ENCODE measurements at places on chromosomes 3 and 15.
A peak's percentile ranks its signal among the peaks of the same experiment; 100 is the strongest.

DNA sequence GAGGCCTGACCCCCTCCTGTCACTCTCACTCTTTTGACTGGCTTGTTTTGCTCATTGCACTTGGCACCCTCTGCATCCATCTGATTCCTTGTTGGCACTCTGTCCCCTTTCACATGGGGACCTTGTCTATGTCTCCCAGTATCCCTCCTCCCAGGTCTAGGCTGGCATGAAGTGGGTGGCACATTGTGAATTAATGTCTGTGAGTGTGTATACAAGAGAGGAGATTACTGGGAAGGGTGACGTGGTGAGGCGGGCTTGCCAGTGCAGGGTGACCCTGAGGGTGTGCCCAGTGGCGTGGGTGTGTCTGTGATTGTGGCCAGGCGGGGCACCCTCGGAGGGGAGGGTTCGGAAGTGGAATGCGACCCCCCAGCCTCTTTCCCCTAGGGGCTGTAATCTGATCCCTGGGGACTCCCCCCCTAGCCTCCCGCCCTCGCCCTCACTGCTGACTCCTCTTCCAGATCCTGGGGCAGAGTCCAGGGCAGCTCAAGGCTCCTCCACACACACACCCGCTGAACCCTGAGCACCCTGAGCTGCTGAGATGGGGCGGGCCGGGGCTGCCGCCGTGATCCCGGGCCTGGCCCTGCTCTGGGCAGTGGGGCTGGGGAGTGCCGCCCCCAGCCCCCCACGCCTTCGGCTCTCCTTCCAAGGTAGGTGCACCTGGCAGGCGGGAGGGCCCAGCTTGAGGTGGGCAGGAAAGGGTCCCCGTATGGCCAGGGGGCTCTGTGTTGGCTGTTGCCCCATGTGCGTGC, at the start of gene SEMA3B:
SEMA3B (plus strand) TSS at position 445 of the 749 bp plus-strand sequence; CDS start at position 539, 94 bp downstream.
- DNase-seq: no peak

DNA sequence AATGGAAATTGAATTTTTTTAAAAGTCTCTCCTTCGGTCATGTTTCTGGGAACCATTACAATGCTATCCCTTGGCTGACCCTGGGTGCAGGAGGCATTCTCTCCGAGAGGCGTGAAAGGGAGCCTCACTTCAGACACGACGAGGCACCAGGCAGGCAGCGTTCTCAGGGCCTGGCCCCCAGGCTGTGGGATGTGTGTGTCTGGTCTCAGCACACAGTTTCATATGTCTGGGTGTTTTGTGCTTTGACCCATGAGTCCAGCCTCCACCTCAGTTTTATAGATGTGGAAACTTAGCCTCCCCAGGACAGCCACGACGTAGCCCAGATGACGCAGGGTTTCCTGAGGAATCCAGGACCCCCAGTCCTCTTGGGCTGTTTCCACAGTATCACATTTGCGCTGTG, 34.0 kb downstream of the FGD5 start:
- DNase-seq: no peak

GRCh38 chr3:23830869-23831484, 25.2 kb downstream of the UBE2E1 start:
- DNase-seq: no peak

DNA sequence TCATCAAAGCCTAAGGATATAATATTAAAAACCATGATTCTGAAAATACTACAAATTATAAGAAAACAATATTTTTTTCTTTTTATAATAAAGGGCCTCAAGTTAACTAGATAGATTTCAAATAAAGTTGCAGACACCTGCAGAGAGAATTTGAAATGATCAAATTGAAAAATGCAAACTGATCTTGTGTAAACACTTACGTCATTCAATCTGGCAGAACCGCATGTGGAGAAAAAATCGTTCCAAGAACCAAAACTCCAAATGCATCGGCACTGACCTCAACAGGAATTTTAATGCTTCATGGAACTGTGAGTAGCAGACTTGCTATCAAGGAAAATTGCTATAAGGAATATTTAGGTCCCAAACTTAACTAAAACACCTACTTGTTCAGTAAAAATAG, 17.2 kb downstream of the CPA3 start:
- no peak for DNase-seq

- DNase-seq: no peak
These were observed 8.9 kb upstream of the RPS27L start for GRCh38 chr15:63166219-63166618.

DNA sequence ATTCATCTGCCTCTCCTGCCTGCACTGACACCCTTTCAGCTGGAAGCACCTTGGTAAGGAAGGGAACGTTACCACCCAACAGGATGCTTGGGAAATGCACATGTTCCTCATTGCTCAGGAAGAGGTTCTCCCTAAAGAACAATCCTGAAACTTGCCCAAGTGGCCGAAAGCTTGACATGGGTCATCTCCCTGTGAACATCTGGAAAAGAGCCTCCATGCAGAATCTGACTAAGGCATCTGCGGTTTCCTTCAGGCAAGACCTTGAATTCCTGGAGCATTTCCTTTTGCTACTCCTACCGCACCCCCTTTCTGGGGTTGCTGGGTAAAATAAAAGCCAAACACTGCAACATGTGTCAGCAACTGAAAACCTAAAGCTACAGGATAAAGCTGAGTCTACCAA, 68.7 kb upstream of the SNRK start:
- DNase-seq: peak; percentile 24

DNA sequence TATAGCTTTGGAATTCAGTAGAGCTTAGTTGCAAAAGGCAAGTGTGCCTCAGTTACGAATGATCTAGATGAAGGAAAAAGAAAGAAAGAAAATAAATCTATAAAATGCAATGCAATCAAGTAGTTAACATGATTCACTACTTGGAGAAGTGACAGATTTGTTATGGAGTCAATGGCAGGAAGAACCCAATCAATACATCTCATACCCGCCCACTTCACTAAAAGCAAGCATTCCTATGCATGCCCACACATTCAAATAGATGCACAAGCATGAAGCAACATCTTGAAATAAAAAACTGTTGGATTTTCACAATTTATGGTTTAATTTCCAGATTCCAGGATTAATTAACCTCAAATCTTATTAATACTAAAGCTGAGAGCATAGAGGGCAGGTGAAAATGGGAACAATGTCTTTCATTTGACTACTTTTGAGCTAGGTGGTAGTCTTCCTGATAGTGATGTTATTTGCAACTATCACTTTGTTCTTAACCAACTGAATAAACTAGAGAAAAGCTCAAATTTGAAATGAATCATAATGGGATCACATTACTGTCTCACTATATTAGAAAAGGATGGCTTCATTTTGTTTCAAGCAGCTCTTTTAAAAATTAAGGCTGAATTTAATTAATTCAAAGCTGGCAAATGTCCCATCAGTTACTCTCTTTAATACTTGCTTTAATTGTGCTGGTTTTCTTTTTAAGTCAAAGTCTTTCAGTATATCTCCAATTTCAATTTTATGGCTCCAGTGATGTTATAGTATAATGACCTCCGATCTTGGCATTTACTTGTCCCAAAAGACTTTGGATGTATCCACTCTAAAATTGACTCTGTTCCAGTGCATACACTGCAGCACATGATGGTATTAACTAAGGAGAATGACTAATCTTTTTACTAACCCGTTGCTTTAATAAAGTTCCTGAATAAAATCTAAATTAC, 46.7 kb upstream of the CCDC50 start:
- no peak for DNase-seq

DNA sequence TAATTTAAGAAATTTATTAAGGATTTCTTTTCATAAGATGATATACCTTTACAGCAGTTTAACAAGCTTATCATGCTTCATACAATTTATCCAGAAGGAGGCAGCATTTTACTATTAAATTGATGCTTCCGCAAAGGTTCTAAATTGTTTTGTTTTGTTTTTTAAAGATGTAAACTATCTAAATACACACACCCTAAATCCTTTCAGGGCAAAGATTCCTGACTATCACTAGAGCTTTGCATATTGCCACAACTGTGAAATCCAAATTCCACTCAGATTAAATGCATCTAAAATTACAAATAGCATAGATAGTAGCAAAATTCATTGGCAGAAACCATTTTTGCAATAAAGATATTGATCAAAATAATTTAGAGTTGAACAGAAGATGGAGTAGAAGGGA, 44.5 kb upstream of the CCNL1 start:
- no peak for DNase-seq

DNA sequence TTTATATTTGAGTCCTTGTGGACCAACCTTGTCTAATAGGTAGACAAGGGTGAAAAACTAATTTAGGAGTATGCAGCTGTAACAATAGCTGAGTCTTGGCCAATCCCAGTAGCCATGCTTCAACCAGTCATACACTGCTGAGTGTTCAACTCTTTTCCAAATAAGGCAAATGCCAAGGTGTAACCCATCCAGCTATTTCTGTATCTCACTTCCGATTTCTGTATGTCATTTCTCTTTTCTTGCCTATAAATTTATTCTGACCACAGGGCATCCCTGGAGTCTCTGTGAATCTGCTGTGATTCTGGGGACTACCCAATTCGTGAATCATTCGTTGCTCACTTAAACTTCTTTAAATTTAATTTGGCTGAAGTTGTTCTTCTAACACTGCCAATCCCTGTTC, 93.2 kb downstream of the MAGI1 start:
- no peak for DNase-seq

GRCh38 chr3:125437631-125438435, 62.7 kb upstream of the ZNF148 start:
- DNase-seq: peak; percentile 9

DNA sequence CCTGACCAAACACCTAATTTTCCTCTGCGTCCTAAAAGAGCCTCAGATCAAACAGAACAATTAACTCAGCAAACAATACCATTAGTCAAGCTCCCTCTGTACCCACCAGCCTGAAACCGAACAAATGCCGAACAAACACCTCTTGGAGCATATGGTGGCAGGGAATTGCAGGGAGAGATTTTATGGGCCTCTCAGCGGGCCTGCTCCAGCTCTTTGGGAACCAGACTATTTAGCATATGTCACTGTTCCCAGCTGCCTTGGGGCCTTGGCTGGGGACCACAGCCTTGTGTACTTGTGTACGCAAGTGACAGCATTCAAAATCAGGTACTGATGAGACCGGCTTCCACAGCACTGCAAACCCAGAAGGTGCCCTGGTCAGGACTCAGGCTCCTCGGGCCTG, 388.8 kb upstream of the PPP2R3A start:
- DNase-seq: no peak

DNA sequence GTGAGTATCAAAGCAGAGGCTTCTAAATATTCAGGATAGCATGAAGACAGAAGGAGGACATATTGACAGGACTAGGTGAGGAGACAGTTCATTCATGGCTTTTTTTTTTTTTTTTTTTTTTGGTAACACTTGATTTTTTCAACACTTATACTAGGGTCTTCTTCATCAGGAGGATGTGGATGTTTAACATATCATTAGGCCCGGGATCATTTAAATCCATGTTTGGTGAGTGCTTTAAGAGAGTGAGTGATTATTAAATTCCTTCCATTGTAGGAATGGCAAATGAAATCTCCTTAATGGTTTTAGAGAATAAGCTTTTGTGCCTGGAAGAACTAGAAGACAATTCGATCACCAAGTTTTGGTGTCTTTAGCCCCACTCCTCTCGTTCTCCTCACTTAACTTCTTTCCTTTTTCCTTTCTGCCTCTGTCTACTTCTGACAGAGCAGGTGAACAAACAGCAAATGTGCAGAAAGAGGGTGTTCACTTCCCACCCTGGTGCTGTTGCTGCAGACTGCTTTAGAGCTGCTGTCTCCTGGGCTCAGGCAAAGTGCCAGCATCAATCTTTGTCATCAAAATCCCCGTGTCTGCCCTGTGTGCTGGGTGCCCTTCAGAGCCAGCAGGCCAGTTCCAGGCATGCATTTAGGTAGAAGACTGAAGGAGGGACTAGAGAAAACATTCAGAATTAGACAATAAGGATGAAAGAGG, 35.6 kb upstream of the RAB11A start:
- no peak for DNase-seq

GRCh38 chr15:65777053-65777452, 15.0 kb downstream of the DENND4A start:
- DNase-seq: no peak

- no peak for DNase-seq
These were observed 49.8 kb downstream of the RUBCN start for GRCh38 chr3:197686899-197687298.

DNA sequence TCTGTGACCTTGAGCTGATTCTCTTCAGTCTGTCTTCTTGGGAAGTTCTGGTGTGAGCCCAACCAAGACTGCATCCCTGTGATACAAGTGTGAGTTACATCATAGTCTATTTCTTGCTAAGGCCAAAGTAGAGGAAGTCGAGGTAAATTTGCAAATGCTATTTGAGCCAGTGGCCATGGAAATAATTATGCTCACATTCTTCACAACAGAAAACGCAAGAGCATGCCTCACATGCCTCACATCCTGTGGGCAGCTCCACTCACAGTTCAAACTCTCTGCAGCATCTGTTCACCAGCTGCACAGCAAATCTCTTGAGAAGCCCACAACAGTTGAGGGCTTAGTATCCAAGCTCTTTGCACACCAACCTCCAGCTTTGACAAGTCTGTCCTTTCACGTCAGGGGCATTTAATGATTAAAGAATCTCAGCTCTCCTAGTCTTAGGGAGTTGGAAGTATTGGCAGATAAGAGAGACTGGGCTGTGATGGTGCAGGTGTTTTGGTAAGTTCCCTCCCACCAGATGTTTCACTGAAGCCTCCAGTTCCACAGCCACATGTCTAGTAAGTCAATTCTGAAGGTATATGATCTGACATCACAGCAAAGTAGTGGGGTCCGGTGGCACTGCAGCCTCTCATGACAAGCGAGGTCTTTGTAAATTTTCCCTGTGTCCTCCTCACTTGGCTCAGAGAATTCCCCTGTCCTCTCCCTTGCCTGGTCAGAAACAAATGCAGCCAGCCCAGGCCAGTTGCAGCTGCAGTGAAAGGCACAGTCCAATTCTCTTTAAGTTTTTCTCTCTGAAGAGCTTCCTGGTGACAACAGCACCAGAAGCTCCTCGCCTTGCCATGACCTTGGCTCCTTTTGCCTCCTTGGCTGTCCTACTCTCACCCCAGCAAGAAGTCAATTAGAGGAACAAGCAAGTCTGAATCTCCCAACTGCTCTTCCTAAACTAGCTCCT, 166.1 kb downstream of the SSR3 start:
- DNase-seq: no peak

DNA sequence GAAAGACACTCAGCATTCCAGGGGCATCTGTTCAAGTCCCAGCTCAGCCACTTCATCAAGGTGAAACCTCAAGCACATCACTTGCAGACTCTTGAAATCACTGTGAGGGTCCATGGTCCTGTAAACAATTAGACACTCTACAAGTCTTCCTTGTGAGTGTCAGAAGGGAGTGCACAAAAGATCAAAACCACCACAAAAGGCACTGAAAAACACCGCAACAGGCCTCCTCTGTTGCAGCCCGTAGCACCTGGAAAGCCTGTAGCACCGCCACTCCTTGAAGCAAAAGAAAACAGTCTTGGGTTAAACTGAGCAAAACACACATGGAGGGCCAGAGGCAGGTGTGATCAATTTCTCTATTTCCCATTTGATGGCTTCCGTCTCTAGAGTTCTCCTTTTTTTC, 63.8 kb upstream of the SNRK start:
- no peak for DNase-seq

- no peak for DNase-seq
These were observed 133.2 kb downstream of the ANXA2 start for GRCh38 chr15:60264566-60264965.

- DNase-seq: no peak
These were observed 111.9 kb downstream of the SLC9A9 start for GRCh38 chr3:143736205-143736997.

All from H1 (cell line).